ENCODE measurements at places on chromosomes 2 and 18.

- DNase-seq, result no peak
These were observed 169.4 kb downstream of the DNAH7 start for GRCh38 chr2:195899226-195899625.

- DNase-seq, result no peak
These were observed 1.6 kb upstream of the RAB11FIP5 start for GRCh38 chr2:73114273-73114867.

DNA sequence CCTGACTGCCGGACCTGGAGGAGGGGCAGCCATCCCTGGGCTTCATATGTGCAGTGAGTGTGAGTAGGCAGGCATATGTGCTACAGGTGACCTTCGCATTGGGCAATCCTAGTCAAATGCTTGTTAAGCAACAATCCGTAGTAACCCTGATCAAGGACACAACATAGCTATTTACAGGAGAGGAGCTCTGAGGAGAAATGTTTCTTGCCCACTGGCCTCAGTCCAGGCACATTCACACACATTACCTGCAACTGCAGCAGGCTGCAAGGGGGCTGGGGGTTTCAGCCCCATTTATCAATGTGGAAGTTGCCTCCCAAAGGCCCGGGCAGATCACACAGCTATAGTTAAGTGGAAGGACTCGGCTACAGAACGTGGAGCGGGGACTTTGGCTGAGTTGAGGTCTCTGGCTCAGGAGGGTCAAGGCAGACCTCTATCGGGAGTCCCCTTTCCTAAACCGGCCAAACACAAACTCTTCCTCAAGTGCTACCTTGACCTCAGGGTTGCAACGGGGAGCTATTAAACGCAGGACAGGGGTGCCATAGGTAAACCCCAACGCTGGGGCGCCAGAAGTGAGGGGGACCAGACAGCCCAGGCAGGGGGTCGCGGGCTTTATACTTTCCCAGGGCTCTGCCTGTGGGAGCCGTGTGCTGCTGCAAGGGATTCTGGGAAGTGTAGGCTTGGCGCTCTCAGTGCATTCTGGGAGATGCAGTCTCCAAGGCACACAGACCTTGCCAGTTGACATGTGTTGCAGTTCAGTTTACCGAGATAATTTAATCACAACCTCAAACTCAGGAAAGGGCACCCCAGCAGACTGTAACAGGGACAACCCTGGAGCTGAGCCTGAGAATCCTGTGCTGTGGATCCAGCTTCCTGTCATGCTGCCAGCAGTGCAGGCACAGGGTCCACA lies 9.4 kb downstream of the KHK start:
- no peak for DNase-seq

- no peak for DNase-seq
These were observed 83.7 kb upstream of the B3GNT2 start for GRCh38 chr2:62112179-62112578.

- no peak for DNase-seq
These were observed 39.2 kb upstream of the BIN1 start for GRCh38 chr2:127146071-127146725.

DNA sequence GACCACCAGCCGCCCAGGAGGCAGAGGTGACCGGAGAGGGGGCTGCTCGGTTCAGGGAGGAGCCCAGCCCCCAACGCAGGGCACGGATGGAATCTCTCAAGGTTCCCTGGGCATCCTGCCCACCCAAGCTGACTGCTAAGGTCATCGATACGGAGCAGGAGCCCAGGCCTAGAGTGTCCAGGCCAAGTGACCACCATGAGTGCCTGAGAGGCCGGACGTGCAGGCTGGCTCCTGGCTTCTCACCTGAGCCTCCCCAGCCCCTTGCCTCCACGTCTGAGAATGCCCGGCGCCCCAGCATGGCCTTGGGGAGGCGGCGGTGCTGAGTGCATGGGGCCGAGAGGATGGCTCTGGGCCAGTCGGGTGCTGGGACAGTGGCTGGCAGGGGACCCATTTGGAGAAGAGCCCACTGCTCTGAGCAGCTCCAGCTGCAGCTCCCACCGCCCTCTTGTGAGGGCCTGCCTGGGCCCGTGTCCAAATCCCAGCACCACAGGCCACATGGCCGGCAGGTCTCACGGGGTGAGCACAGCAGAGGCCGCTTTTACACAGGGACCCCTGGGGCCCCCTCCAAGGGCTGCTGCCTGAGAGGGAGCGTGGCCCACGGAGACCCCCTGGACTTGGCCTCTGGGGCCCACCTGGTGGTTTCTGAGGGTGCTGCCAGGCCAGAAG lies 102.8 kb upstream of the CTDP1 start:
- DNase-seq, result no peak

GRCh38 chr2:96470109-96470508 lies 35.0 kb downstream of the NEURL3 start:
- no peak for DNase-seq

- DNase-seq, result no peak
These were observed 148.1 kb downstream of the SLC4A3 start for GRCh38 chr2:219775506-219775905.

- no peak for DNase-seq
These were observed 114.2 kb downstream of the SRBD1 start for GRCh38 chr2:45496869-45497268.

GRCh38 chr18:61595615-61596251 lies 262.5 kb downstream of the CDH20 start:
- DNase-seq, result no peak

All from activated T-helper 9 cell treated with anti-CD3 and anti-CD28 coated beads, Interleukin-2, amount 50 U/mL, for 16 hours (primary cell).